ENCODE measurements at places on chromosomes 7 and 10.

DNA sequence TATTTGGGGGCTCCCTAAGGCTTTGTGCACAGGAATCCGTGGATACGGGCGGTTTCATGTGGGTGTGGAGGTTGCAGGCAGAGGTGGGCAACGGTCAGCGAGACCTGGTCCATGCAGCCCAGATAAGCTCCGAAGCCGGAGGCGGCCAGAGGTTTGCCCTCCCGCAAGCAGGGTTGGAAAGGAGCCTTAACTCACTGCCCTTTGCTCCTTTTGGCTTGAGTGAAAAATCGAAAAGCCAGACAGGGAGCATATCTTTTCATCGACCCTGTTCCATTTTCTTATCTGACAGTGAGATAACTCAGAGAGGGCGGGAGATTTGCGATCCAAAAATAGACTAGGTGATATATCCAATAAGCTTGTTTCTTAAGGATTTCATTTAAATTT, 1.5 kb downstream of the GRM3 start:
- no peak for DNase-seq

GRCh38 chr10:70115948-70116682, 16.5 kb downstream of the AIFM2 start:
- DNase-seq: no peak

- no peak for DNase-seq
These were observed 52.4 kb upstream of the PRKAR1B start for GRCh38 chr7:779480-779879.

DNA sequence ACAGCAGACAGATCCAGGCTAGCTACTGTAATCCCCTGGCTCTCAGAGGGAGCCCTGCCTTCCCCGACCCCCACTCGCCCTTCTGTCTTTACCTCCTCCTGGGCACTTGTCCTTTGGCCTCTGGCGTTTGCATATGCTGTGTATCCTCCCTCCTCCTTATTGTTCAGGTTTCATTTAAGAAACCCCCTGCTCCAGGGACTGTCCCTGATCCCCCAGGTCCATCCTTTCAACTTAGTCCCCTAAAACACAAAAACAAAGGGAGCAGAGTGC, 25.7 kb downstream of the GRID1 start:
- DNase-seq: no peak

- no peak for DNase-seq
These were observed 146.9 kb upstream of the ANK3 start for GRCh38 chr10:60536529-60537114.

DNA sequence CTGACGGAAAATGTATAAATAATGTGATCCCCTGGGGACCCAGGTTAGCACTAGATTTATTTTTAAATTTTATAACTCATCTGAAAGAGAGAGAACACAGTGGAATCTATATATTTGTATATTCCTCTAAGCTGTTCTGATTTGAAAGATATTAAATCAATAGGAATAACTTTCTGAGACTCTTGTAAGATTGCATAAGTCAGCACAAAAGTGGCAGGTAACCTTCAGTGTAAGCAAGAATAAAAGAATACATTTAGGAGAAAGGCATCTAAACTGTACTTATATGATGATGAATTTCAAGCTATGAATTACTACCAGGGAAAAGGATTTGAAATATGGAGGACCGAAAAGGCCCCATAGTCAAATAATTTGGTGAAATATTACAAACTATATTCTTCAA, 112.8 kb downstream of the TBXAS1 start:
- DNase-seq: no peak

GRCh38 chr7:127885222-127885772, 145.9 kb downstream of the LRRC4 start:
- no peak for DNase-seq

- DNase-seq: no peak
These were observed 318.1 kb downstream of the RPS24 start for GRCh38 chr10:78351809-78352208.

DNA sequence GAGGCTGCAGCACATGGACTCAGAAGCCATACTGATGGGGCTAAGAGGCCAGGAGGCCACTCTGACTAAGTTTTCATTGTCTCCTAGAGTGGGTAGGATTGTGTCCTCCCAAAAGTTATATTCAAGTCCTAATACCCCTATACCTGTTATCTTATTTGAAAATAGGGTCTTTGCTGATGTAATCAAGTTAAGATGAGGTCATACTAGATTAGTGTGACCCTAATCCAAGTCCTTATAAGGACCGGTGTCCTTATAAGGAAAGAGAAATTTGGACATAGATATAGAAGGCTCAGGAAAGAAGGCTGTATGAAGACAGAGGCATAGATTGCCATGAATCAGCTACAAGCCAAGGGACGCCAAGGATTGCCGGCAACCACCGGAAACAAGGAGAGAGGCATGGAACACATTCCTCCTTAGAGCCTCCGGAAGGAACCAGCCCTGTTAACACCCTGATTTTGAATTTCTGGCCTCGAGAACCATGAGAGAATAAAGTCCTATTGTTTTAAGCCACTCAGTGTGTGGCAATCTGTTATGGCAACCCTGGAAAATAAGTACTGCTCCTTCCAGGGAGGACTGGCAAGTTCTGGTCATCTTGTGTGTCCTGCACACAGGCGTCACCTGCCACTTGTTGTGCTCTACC, 157.0 kb downstream of the EMX2 start:
- no peak for DNase-seq

DNA sequence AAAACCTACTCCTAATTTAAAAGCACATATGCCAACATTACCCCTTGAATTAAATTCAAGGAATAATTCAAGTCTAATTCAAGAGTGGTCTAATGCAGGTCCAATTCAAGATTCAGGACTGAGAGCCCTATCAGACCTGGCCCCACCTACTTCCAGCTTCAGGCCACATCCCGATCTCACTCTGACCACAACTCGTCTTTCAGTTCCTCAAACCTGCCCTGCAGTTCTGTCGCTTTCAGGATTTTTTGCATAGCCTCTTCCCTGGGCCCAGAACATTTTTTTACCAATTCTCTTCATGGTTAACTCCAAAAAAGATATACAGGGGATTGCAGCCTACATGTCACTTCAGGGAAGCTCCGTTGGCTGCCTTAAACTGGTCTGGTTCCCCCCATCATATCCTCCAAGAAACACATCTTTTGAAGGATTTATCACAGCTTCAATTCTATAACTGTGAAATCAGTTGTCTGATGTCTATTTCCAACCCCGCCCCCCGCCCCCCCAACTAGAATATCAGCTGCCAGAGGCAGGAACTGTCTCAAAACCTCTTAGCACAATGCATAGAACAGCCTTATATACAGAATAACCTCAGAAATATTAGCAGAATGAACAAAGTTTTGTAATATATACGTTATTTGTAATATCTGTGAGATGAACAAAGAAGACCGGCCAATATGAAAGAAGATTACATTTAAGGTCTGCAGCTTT, 20.8 kb downstream of the CCDC6 start:
- no peak for DNase-seq

GRCh38 chr7:24406053-24406788, 122.2 kb downstream of the NPY start:
- no peak for DNase-seq

DNA sequence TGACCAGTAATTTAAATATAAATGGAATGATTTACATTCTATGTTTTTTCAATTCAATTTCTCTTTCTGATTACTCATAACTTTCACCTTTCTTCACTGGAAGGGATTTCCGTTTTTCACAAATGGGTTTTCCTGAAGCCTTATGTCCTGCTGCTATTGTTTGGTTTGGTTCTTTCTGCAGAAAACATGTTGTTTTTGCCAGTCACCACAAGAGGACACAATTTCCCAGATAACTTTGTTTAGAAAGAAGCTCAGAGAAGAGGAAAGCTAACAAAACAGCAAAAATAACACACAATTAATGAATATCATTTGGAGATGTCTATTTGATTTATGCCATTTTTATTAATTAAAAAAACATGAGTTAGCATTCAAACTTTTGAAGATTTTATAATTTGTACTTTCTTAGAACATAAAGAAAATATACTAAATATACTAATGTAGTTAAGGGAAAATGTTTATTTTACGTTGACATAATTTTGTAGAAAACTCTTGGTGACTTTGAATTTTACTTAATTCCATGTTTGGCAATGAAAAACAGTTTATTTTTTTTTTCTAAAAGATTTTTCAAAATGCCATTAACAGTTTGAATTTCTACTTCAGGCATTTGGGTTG, 4.6 kb upstream of the TWIST1 start:
- DNase-seq: no peak

- no peak for DNase-seq
These were observed 115.5 kb downstream of the LMBR1 start for GRCh38 chr7:156777364-156778069.

GRCh38 chr10:72729528-72729927, 37.6 kb downstream of the MCU start:
- DNase-seq: no peak

GRCh38 chr7:27972276-27972675, 208.3 kb downstream of the JAZF1 start:
- DNase-seq: no peak

DNA sequence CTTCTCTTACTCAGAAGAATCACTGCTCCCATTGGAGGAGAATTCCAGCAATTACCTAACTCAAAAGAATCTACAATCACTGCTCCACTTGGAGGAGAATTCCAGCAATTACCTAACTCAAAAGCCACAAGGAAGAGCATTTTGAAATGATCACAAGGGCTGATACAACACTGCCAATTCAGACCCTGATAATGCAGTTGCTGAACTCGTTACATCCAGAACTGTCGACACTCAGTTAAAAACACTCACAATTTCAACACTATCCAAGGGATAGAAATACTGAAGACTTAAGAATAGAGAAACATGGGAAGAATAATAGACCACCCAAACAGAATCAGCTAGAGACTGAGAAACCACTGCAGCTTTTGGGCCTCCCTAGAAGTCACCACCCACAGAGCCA, 27.8 kb downstream of the AFAP1L2 start:
- DNase-seq: no peak

- DNase-seq: no peak
These were observed 1.4 kb downstream of the KBTBD2 start for GRCh38 chr7:32890010-32890792.

DNA sequence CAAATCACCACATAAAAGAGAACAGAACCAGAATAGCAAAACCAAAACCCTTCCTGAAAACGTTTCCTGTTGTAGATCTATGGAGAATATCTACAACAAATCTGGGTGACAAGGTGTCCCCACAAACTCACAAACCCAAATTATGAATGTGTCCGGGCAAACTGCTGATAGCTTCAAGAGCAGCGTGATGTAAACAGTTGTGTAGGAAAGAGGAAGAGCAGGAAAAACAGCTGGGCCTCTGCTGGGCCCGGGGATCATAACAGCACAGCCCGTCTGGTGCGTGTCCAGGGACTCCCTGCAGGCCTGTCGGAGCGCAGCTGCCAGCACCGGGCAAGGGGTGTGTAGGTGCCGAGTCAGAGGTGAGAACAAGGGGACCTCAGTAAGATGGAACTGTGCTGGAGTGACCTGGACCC, 53.7 kb downstream of the KCNH2 start:
- DNase-seq: no peak

- DNase-seq: no peak
These were observed 203.8 kb downstream of the CCDC3 start for GRCh38 chr10:12797471-12798262.

GRCh38 chr7:43313628-43314378, 201.4 kb downstream of the HECW1 start:
- DNase-seq: no peak

- no peak for DNase-seq
These were observed 144.3 kb downstream of the TCERG1L start for GRCh38 chr10:131167036-131167860.

DNA sequence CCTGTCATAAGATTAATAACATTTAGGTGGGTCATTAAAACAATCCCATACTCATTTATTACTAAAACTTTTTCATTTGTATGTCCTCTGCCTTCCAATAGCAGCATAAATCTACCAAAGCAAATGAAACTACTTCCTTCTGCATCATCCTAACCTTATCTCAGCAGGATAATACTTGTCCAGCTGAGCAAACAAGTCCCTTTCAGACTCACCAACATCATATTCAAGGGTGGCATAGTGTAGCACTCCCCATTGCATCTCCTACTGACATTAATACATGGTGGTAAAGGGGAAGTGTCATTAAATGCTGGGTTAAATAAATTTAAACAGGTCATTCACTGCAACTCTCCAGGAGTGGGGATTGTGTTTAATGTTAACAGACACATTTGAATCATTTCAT, 3.4 kb upstream of the MINDY3 start:
- DNase-seq: no peak

GRCh38 chr7:53387515-53387914, 352.1 kb downstream of the POM121L12 start:
- DNase-seq: no peak

DNA sequence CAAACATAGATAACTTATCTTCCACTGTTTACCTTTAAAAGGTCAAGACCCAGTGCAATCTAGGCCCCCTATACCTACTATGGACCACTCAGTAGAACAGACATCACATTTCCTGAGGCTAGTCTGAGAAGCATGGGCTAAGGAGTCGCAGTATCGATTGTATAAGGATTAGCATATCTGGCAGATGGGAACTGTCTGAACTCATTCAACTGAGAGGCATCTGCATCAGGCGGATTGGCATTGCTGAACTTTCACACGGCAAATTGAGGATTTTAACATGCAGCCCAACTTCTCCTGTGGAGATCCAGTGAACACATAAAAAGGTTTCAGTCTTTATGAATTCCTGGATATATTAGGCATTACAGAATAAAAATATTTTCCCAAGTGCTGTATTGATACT, 89.1 kb upstream of the LRGUK start:
- no peak for DNase-seq

DNA sequence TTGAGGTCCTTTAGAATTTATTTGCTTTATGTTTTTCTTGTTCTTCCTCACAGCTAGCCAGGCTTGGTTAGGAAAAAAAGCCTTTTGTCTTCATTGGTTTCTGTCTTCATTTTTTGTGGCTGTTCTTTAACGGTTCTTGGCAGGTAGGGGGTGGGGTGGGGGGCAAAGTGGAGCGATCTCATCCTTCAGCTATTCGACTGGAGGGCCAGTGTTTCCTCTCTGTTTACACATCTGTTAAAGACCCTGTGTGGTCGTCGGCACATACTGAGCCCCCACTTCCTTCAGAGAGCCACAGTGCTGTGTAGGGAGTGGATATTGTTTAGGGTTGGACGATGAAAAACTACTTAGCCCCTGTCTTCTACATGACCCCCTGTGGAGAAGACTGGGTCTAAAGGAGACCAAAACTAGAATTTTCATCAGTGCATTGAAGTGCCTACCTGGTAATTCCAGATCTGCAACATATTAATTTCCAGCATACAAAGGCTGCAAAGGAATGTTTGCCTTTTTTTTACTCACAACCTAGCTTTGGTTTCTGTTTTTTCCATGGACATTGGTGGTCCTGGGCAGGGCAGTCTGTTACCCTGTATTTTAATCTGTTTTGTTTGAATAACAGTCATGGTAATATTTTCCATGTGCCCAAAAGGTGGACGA, 29.0 kb downstream of the PRPF18 start:
- no peak for DNase-seq

GRCh38 chr10:97518301-97519043, 19.7 kb downstream of the UBTD1 start:
- no peak for DNase-seq

DNA sequence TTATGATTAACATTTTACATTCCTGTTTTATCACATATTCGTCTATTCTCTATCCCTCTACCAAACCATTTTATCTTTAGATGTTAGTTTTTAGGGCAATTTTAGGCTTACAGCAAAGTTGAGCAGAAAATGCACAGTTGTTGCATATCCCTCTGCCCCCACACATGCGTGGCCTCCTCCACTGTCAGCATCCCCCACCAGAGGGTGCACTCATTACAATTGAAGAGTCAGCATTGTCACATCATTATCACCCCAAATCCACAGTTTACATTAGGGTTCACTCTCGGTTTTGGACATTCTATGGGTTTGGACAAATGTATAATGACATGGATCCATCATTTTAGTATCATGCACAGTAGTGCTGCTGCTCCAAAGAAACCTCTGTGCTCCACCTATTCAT, 86.4 kb downstream of the WDR37 start:
- DNase-seq: no peak

Data from stimulated activated CD4-positive, alpha-beta T cell treated with anti-CD3 and anti-CD28 coated beads, Interleukin-15, amount 100 ng/mL, for 1 hour (primary cell).